ENCODE measurements at places on chromosomes 13 and 19. TPM values are rescaled to one million over a fixed set of nuclear protein-coding genes. Genes with fewer than 3 reads are reported as not detected.
A peak's percentile ranks its signal among the peaks of the same experiment; 100 is the strongest.

The ANGPTL8 gene
- total RNA-seq, result not detected

The C19orf73 gene
- total RNA-seq, result 1.0 TPM

The CDC37 gene
- 140 TPM for total RNA-seq

The MAP1S gene
- 27.5 TPM for total RNA-seq

The POLR2I gene
- 98.7 TPM for total RNA-seq

The ZNF724 gene
- 0.81 TPM for total RNA-seq

The FGF22 gene
- total RNA-seq, result not detected

The FFAR3 gene
- total RNA-seq, result not detected

The RGL3 gene
- total RNA-seq, result 5.8 TPM

- DNase-seq, result no peak
These were observed 73.6 kb downstream of the KDM4B start for GRCh38 chr19:5042556-5042955.

GRCh38 chr13:45341799-45342500, 967 bp upstream of the TPT1 start:
- DNase-seq, result peak; percentile 66

DNA sequence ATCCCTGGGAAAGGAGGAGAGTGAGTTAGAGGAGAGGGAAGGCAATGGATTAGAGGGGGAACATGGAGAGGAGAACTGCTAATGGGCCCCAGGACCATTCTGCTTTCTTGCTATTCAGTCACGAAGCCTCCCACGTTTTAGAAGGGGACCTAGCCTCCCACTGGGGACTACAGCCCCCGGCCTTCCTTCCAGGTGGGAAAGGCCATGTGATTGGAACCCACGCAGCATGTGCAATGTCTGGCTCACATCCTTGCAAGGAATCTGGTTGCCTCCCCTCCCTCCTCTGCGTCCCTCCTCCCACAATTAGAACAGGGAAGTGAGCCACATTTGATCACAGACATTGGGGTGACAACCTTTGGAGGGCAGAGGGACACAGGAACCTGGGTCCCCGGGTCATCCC, 22.5 kb upstream of the PLA2G4C start:
- DNase-seq, result no peak

- DNase-seq, result no peak
These were observed 66.1 kb upstream of the FRY start for GRCh38 chr13:31965361-31966066.

- no peak for DNase-seq
These were observed 3.7 kb downstream of the TINCR start for GRCh38 chr19:5563935-5564612.

GRCh38 chr19:40403262-40403984, 9.8 kb downstream of the PRX start:
- DNase-seq, result peak; percentile 95

GRCh38 chr19:18286973-18287635, 5.7 kb upstream of the JUND start:
- DNase-seq, result no peak
